Activated T-cell treated with anti-CD3 and anti-CD28 coated beads, Interleukin-2, amount 50 U/mL, for 4 hours (primary cell): ENCODE measurements at places on chromosomes 16 and 17. TPM values are rescaled to one million over a fixed set of nuclear protein-coding genes. Genes with fewer than 3 reads are reported as not detected.

DNA sequence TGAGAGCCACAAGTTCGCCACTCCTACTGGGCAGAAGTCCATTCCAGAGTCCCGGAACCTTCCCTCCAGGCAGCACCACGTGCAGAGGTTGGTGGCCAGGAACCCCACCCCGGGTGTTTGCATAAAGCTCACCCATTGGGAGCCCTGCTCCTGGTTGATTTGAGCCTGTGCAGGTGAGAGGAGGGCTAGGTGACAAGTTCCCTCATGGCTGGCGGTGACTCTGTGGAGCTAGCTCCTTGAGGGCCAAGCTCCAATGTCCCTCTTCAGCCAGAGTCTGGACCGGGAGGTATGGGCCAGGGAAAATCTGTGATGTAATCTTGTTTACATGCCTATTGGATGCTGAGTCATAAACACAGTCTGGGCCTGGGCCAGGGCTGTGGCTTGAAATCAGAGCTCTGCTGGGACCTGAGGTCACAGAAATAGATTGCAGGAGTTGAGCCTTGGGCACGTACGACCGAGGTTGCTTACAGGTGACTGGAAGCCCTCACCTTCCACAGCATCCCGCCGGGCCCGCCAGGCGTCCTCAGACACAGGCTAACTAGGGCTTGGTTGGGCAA is 118.9 kb downstream of the AATF start:
- DNase-seq = no peak

GRCh38 chr17:7572338-7572587 is 7.2 kb upstream of the CD68 start:
- no peak for DNase-seq

DNA sequence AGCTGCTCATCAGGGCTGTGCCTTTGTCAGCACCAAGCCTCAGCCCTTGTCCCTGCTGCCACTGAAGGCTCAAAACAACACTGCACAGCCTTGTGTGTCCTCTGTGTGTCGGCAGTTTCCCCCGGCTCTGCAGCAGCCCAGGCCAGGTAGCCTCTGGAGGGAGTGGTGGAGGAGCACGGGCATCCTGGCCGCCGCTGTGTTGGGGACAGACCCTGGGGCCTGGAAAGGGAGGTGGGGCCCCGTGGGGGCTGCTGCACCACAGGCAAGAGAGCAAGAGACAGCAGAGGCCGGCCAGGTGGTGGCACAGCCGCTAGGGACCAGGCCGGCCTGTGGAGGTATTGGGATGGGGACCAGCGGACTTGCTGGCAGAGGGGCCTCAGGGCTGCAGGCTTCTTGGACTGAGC is 96.9 kb upstream of the ZNF750 start:
- no peak for DNase-seq

- DNase-seq = no peak
These were observed 744 bp upstream of the LRRC37A3 start for GRCh38 chr17:64920026-64920418.

- no peak for DNase-seq
These were observed 160.7 kb downstream of the RGS9 start for GRCh38 chr17:65297916-65298315.

DNA sequence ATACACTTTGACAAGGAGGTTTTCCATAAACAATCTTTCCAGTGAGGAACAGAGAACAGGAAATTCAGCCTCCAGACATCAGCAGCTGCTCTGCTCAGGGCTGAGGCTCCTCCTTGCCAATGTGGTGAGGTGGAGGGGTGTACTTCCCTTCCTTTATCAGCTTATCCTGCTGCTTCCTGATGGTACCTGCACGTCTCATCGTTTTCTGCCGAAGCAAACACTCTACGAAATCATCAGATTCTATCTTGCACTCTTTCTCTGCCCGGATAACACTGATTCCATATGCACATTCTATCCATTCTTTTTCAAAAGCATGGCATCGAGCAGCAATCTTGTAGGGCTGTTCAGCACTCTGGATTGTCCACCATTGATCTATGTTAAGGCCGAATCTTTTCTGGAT is 15.4 kb upstream of the SEZ6 start:
- no peak for DNase-seq

DNA sequence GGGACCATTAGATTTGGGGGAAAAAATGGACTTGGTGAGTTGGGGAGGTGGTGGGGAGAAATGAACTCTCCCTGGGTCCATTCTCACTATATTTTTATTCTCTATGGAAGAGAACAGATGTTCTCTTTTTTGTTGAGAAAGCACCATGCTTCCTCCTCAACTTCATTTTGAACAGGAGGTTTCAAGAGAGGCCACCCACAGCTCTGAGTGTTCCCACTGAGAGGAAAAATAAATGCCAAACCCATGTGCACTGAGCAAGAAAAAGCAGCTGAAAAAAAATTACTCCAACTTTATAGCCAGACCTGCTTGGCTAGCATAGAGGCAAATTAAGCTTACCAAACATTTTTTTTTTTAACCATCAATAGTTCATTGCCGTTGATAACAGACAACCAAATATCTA is 883.6 kb downstream of the KCNJ2 start:
- no peak for DNase-seq

DNA sequence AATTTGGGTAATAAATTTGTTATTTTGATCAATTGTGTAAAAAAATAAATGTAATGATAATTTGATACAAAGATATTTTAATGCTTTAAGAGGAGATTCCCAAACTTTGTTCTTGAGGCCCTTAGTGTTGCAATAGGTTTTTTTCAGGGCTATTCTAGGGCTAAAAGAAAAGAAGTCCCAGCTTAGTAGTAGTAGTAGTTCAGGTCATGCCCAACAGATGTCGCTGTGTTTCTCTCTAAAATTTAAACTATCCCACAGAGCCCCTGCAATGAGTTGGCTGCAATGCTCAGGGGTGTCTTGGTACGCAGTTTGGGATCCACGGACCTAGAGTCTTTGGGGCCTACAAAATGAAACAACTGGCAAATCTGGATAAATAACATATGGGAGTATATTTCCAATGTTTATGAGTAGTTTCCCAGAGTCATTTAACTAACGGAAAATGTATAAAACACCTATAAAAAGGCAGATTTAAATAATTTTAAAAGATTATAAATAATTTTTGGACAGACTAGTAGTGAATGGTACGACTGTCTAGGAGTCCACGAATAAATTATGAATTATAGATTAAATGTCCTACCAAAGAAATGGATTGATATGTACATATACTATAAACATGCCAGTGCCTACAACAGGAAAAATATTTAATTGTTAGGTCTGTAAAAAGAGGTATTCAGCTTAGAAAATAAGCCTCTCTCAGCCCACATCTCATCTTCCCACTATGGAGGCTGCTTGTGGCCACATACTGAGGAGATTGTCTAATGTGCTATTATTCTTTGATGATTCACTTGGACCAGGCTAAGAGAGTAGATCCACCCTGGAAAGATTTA is 228.5 kb upstream of the PMFBP1 start:
- no peak for DNase-seq

DNA sequence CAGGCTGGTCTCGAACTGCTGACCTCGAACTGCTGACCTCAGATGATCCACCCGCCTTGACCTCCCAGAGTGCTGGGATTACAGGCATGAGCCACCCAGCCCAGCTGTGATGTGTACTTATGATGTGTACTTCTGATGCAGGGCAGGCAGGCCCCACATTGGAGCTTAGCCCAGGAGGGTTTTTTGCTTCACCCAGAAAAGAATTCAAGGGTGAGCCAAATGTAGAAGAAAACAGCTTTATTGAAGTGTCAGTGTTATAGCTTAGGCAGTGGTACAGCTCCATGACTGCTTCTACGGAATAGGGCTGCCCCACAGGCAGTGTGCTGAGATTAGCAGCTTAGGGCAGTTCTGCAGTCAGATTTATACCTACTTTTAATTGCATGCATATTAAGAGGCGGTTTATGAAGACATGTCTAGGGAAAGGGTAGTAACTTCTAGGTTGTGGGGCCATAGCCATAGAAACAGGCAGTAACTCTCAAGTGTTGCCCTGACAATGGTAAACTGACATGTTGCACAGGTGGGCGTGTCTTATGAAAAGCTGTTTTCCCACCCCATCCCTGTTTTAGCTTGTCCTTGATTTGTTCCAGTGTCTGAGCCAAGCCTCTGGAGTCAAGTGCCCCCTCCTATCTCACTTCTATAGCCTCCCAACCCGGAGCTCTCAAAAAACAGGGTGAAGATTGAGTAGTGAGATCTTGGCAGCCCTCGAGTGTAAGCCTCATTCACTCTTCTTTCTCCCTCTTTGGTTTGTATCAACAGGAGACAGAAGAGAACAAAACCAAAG is 24.1 kb upstream of the POLR3E start:
- no peak for DNase-seq

DNA sequence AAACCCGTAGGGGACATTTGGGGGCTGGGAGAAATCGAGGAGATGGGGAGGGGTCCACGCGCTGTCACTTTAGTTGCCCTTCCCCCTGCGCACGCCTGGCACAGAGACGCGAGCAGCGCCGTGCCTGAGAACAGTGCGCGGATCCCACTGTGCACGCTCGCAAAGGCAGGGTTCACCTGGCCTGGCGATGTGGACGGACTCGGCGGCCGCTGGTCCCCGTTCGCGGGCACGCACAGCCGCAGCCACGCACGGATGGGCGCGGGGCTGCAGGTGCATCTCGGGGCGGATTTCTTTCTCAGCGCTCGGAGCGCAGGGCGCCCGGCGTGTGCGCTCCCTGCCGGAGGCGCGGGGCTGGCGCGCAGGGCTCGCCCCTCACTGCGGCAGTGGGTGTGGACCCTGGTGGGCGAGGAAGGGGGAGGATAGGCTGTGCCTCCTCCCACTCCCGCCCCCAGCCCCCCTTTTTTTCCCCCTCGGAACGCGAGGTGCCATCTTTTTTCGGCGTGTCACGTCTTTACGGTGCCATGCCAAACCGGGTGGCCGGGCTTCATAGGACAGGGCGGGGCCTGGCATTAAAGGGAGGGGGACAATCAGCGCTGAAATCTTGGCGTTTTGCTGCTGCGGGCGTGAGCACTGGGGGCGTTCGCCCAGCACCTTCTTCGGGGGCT is 1.1 kb downstream of the MAPT start:
- DNase-seq = no peak

Gene COG7
- 18.5 TPM for total RNA-seq

Gene KRTAP9-4
- total RNA-seq = not detected

Gene CCL11
- not detected for total RNA-seq

Gene SPATA22
- not detected for total RNA-seq

Gene HSBP1
- total RNA-seq = 89.1 TPM

Gene ODAD4
- 0.79 TPM for total RNA-seq
